ENCODE measurements at places on chromosomes 1 and 21.

- no peak for DNase-seq
These were observed 29.4 kb downstream of the FOXJ3 start for GRCh38 chr1:42305639-42306038.

- no peak for DNase-seq
These were observed 25.3 kb downstream of the TCEA3 start for GRCh38 chr1:23399229-23399628.

- DNase-seq: no peak
These were observed 33.2 kb upstream of the PRSS38 start for GRCh38 chr1:227782226-227782625.

- DNase-seq: no peak
These were observed 18.2 kb downstream of the SLC27A3 start for GRCh38 chr1:153793261-153793972.

DNA sequence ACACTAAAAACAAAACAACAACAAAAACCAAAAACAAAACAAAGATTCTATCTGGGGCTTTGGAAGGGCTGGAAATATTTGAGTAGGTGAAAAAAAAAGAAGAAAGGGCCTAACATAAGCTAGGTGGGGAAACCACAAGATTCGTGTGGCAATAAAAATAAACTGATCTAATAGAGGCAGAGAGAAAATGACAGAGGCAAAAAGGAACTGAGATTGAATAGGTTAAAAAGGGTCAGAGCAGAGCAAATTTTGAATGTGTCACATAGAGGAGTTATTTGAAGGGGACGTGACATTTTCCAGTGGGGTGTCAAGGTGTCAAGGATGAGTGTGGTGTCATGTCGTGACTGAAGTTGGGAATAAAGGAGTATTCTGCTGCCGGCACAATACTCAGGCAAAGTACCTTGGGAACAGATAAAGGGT, 65.2 kb upstream of the RALGPS2 start:
- no peak for DNase-seq

DNA sequence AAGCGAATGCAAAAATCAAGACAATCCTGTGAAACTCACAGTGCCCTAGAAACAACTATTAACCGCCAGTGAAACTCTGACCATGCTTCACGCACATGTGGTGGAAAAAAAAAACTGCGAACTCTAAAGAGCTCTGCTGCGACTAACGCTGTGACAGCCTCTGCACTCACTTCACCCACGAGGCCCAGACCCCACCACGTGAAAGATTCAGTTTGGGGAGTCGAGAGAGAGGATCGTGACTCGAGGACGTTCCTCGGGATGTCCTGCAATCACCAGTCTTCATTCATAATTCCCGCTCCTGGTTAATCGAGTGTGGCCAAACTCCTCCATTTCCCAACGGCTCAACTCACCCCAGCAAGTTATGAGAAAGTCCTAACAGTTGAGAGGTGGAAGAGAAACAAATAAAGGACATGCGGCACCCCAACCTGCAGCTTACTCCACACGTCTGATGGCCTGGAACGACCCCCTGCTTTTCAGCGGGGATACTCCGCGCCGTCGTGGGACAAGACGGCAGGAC, 1.1 kb downstream of the SERBP1 start:
- no peak for DNase-seq

- DNase-seq: no peak
These were observed 67.6 kb downstream of the PKN2 start for GRCh38 chr1:88751714-88752113.

DNA sequence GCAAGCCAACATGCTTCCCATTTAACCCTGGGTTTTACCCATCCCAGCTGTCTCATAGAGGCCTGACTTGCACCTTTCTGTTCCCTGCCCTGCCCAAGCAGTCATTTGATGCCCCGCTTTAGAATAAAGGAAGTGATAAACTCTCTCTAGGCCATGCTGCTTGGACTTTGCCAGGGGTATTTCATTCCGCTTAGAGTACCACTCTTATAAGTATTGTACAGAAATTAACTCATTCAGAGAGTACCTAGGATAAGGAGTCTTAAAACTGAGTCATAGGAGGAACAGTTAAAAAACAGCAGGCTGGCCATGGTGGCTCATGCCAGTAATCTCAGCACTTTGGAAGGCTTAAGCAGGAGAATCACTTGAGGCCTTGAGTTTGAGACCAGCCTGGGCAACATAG, 21.0 kb upstream of the LYST start:
- no peak for DNase-seq

DNA sequence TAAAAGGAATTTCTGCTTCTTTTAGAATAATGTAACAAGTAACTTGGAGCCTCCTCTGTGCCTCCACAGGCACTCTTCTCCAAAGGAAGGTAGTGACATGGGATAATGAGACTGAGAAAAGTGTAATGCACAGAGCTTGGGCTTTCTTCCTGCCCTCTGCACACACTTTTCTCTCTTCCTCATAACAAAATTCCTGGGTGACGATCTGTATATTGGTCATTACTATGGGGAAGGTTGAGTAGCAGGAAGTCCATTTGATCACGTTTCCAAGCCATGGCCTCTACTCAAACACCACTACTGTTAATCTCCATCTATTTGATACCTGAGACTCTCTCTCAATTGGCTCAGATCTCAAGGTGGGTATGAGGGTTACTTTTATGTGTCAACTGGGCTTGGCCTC, 113.9 kb downstream of the GRIK1 start:
- DNase-seq: no peak

GRCh38 chr1:202172015-202172355, 11.6 kb upstream of the PTPN7 start:
- DNase-seq: no peak

DNA sequence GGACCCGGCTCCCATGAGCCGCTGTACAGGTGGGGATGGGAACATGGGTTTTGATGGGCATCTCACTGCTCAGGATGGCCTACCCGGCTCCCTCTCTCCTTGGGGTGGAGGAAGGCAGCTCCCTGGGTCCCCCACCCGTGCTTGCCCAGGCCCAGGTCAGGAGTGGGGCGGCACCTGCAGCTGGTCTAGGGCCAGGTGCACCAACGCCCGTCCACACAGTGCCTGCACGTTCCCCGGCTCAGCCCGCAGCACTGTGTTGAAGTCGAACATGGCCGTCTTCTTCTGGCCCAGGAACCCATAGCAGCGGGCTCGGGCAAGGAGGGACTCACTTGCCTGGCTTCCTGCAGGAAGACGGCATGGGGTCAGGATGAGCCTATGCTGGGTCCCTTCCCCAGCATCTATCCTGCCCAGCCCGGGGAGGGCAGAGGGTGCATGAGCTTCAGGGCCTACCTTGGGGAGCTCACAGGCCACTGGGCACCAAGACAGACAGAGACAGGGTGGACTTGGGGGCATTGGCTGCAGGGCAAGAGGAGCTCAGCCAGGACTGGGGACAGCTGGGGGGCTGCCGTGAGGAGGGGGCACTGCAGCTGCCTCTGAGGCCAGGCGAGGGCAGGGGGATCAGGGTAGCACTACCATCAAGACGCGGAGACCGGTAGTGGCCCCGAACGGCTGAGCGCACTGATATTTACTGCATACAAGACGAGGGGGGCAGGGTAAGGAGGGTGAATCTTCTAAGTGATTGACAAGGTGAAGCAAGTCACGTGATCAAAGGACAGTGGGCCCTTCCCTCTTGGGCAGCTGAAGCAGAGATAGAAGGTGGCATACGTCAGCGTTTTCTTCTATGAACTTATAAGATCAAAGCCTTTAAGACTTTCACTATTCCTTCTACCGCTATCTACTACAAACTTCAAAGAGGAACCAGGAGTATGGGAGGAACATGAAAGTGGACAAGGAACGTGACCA, 17.8 kb downstream of the TTC34 start:
- no peak for DNase-seq

GRCh38 chr1:212638492-212639151, 30.1 kb downstream of the ATF3 start:
- DNase-seq: no peak

DNA sequence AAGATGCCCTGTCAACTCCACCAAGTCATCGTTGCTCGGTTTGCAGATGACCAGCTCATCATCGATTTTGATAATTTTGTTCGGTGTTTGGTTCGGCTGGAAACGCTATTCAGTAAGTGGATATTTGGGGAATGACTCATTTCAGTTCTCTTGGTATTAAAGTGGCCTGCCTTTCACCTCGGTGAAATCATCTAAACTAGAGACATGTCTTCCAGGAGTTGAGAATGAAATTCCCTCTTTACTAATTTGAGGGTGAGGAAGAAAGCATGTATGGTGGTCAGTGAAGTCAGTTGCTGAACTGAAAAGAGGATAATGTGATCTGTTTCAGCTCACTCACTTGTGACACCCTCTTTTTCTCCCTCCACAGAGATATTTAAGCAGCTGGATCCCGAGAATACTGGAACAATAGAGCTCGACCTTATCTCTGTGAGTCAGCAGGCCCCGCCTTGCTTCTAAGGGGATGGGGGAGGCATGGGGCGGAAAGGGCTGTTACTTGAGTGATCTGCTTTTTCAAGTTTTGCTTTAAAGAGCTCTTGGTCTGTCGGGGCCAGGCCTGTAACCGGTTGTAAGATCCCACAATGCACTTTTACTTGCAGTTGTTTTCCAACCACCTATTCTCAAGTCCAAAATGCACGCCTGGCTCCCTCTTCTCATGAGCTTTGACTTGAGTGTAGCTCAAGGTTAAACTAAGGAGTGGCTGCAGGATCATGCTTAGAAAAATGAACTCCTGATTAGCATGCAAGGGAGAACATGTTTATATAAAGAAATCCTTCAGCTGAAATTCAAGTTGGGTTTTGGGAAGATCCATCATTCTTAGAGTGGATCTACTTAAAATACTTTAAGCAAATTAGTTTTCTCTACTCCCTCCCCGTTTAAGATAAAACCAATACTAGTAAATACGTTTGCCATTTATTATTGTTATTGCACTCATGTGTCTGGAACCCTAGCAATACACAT, 59.8 kb downstream of the CAPN2 start:
- DNase-seq: peak; percentile 62

DNA sequence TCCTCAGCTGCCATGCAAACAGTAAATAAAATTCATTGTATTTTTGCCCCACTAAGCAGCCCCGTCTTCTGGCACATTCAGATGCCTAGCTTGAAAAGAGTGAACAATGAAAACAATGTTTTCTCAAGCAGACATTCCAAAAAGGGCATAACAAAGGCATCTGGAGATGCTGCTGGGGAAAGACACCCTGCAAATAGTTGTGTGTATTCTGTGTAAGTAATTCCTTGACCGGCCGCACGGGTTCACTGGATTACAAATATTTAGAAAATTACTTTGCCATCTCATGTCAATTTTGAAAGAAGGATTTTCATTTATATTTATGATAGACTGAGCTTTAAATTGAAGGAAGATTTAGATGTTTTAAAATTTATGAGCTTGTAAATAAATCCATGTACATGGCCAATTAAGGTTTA, 142.2 kb downstream of the SLC45A1 start:
- DNase-seq: no peak

GRCh38 chr1:178388418-178389145, 108.2 kb downstream of the CLEC20A start:
- DNase-seq: no peak

DNA sequence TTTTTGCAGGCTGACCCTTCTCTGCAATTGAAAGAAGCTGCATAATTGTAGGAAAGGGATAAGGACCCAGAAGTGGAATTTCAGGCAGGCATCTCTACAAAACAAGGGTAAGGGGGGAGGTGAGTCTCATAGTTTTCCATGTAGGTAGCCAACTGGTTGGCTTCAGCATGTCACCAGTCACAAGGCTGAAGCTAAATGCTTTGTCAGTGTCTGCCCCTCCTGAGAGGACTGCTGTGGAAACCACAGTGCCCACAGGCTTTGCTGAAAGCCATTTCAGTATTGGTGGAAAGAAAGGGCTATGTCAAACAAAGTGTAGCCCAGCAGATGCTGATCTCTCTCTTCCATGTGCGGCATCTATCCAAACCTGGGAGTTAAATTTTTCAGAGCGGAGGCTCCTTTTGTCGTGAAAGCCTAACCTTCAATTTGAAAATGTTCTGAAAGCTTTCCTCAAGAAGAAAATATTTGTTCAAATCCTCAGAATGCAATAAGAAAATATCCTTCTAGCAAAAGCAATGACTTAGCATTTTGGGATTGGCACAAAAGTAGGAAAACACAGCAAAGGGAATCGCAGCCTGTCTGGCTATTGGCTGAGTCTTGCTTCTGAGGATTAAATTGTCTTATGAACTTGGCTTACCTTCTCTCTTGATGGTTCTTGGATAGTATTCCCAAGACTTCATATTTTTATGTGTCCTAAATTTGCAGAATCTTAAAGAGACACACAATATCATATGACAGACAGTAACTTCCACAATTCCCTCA, 591.7 kb downstream of the PLPP3 start:
- no peak for DNase-seq

DNA sequence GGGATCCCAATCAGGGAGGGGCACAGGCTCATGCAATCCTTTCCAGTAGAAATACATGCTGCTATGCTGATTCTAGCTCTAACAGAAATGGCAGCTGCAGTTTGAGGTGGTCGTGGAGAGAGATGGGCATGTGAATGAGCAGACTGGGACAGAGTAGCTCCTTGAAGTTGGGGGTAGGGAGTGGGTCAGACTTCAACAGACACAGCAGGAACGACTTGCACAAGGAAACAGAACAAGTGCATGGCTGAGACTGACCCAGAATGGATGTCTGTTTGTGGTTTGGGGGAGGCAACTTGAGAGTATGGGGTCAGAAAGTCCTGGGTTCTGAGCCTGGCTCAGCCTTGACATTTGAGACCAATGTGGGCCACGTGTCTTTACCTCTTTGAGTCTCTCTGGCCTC, 25.1 kb upstream of the TRABD2B start:
- no peak for DNase-seq

DNA sequence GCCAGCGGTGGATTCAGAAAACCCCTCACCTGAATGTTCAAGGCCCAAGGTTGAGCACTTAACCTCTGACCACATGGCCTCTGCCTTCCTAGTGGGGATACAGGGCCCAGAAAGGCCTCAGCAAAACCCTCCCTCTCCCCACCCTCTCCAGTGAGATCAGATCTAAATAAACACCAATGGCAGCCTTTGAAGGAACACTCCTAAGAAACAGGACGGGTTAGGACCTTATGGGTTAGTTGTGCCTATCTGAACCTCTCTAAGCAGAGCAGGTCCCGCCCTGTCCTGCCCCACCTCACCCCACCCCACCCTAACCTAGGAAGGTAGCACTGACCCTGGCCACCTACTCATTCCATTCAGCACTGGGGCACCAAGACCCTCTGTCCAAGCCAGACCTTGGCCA, 7.9 kb upstream of the GRHL3 start:
- DNase-seq: no peak

- no peak for DNase-seq
These were observed 520 bp downstream of the TMEM201 start for GRCh38 chr1:9589144-9589718.

DNA sequence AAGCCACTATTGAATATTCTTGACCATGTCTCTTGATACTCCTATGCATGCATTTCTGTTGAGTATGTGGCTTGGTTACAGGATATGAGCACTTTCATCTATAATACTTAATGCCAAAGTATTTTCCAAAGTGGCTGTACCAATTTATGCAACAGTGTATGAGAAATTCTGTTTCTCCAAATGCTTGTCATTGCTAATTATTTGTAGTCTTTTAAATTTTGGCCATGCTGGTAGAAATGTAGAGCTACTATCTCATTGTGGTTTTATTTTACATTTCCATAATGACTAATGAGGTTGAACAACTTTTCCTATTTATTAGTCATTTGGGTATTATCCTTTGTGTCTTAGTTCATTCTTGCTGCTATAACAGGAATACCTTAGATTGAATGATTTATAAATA, 71.4 kb upstream of the TSPAN2 start:
- no peak for DNase-seq
